ENCODE measurements at places on chromosomes 2 and 18. TPM values are rescaled to one million over a fixed set of nuclear protein-coding genes. Genes with fewer than 3 reads are reported as not detected.

The FAM228B gene
- 22.5 TPM for total RNA-seq

DNA sequence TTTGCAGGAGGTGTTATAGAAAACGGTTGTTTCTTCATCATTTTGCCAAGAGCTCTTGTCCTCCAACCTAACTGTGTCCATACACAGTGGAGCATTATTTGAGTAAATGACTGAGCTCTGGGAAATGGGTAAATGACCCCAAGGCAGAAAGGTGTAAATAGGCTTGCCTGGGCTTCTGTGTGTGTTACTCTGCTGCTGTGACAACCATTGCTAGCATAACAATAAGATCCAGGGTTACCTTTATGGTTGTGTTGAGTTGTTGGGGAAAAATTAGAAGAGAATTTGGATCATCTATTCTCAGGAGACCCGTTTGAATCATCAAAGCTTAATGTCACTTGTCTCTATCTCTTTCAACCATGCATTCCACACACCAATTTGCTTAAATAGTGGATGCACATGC is 672.7 kb downstream of the DPP10 start:
- H3K4me3 ChIP-seq: no peak overlapping the region
- no peaks in the 10 kb centered on the region for H3K27me3 ChIP-seq
- H3K36me3 ChIP-seq: no peaks in the 10 kb centered on the region
- no peak for DNase-seq
- no peak overlapping the region for H3K27ac ChIP-seq
- H3K4me1 ChIP-seq: no peaks in the 10 kb centered on the region

The ZNF892 gene
- 7.0 TPM for total RNA-seq

The CAB39 gene
- total RNA-seq: 40.8 TPM

- no peak overlapping the region for H3K27ac ChIP-seq
- no peaks in the 10 kb centered on the region for H3K27me3 ChIP-seq
- no peaks in the 10 kb centered on the region for H3K36me3 ChIP-seq
- no peak overlapping the region for H3K4me3 ChIP-seq
These were observed 412.2 kb downstream of the SPAG16 start for GRCh38 chr2:213696442-213696841.

DNA sequence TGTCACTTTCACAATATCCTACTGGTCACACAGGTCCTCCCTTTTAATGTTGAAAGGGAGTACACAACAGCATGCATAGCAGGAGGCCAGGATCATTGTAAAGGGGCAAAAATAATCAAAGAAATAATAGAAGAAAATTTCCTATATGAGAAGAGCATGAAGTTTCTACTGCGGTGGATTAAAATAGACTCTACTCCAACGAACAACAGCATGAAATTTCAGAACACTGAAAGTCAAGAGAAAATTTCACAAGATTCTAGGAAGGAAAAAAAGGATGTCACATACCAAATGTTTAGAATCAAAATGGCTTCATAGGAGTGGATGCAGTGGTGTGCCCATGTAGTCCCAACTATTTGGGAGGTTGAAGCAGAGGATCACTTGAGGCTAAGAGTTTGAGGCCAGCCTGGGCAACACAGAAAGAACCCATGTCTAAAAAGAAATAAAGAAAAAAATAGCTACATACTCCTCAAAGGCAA is 72.0 kb upstream of the EPAS1 start:
- H3K27me3 ChIP-seq: peaks cover 29% of the 10 kb centered on the region
- no peak overlapping the region for H3K4me3 ChIP-seq
- no peak for DNase-seq
- H3K36me3 ChIP-seq: no peaks in the 10 kb centered on the region

GRCh38 chr18:33837191-33837590 is 259.2 kb downstream of the ASXL3 start:
- no peak overlapping the region for H3K27ac ChIP-seq
- no peaks in the 10 kb centered on the region for H3K36me3 ChIP-seq
- no peak for DNase-seq
- H3K4me1 ChIP-seq: peaks cover 14% of the 10 kb centered on the region
- no peak overlapping the region for H3K4me3 ChIP-seq

Data from osteocyte (in vitro differentiated cells).